Right atrium auricular region (tissue), 2 donors: ENCODE measurements at places on chromosomes 16 and 17. TPM values are rescaled to one million over a fixed set of nuclear protein-coding genes. Genes with fewer than 3 reads are reported as not detected.
A peak's percentile ranks its signal among the peaks of the same experiment; 100 is the strongest.

- DNase-seq, result peak; percentile 78
Measured at GRCh38 chr17:42698736-42699414, 16.5 kb downstream of the CNTNAP1 start.

FBXW10B gene
- total RNA-seq, result 0.63 TPM

- DNase-seq, result no peak
Measured at GRCh38 chr16:72171236-72171635, 719 bp downstream of the PMFBP1 start.

DNA sequence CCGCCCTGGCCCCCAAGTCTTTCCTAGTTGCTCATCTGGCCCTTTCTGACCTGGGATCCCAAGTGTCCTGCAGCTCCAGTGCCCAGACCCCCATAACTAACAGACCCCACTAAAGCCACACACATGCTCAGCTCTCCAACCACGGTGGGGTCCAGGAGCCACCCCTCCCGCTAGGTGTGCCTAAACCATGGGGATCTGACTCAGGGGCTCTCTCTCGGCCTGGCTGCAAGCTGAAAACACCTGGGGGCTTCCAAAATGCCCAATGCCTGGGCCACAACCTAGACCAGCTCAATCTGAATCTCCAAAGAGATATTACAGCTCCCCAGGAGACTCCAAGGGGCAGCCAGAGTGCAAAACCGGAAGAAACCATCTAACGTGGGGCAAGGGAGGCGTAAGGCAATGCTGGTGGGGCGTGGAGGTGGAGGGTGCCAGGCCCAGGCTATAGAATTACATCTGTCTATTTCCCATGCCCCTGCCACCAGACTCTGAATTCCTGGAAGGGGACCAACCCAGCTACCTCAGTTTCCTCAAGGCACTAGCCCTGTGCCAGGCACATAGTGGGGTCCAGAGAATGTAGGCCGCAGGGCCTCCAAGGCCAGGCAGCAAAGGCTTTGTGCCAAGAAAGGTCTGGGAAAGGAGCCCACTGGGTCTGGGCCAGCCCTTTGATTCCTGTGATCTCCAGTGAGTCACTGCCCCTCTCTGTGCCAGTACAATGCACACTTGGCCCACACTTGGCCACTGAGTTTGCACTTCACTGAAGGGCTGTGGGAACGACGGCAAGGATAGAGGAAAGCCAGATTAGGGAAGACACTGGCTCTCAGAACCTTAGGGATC is 3.3 kb downstream of the CD2BP2 start:
- peak; percentile 92 for DNase-seq

KRTAP9-2 gene
- total RNA-seq, result not detected

DNA sequence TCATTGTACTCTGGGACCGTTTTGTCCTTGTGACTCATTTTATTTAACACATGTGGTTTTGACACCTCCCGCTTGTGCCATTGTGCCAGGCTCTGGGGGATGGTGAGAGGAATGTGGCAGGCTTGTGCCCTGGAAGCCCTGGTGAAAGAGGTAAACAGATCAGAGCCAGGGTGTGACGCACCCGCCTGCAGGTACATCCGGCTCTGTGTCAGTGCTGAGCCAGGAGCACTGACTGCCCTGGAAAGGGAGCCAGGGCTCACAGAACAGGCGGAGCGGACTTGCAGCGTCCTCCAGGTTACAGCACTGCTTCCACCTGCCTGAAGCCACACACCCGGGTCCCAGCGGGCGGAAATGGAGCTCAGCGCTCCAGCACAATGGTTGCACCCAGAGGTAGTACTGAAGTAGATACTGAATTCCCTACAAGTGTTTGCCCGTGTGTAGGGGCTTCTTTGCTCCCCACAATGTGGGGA is 30.6 kb downstream of the CDRT15 start:
- peak; percentile 76 for DNase-seq

- no peak for DNase-seq
Measured at GRCh38 chr16:54291656-54292487, 5.3 kb upstream of the IRX3 start.

DNA sequence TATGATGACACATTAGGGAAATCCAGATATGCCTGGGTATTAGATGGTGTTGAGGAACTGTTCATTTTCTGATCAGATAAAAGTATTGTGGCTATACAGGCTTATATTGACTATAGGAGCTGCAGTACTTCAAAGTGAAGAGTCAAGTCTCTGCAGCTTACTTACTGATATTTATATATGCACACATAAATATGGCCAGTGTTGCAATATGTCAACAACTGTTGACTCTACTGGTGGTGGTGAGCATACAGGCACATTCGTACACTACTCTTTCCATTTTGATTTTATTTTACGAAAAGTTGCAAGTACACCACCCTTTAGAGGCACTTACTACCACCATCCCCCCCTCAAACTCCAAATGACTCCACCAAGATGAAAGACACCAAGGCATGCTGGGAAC is 2.5 kb downstream of the CIAO2B start:
- DNase-seq, result no peak

SLFN14 gene
- not detected for total RNA-seq

ATP1B2 gene
- 1.2 TPM for total RNA-seq

WNT9B gene
- 2.4 TPM for total RNA-seq

DNA sequence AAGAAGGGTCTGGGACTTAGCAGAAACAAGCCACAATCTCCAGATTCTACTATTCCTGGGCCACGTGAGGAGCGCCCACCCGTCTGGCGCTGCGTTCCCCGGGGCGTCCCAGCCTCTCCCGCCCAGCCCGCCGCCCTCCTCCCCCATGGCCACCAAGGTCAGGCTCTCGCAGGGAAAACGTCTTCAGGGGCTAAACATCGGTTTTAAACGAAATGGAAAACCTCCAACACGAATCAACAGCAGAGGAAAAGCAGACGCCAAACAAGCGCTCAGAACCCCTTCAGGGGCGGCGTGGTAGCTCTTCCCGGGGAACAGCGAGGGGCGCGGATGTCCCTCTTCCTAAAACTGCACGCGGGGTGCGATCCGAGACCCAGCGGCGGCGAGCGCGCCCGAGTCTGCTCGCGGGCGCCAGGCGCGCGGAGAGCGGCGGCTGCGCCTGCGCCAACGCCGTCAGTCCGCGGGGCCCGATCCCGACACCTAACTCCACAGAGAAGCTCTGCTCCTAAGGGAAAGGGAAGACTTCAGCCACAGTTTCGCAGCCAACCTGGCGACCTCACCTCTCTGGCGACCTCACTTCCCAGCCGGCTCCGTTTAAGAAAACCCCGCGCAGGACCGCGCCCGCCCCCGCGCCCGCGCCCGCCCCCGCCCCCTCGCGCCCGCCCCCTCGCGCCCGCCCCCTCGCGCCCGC is 505 bp upstream of the COG1 start:
- peak; percentile 63 for DNase-seq

GDPD3 gene
- total RNA-seq, result 1.7 TPM

PLA2G10 gene
- not detected for total RNA-seq

- no peak for DNase-seq
Measured at GRCh38 chr16:68496689-68497088, 42.4 kb upstream of the ZFP90 start.

- no peak for DNase-seq
Measured at GRCh38 chr17:8887834-8888703, 20.6 kb upstream of the PIK3R6 start.

- no peak for DNase-seq
Measured at GRCh38 chr17:4533523-4534504, 21.4 kb downstream of the MYBBP1A start.

DNA sequence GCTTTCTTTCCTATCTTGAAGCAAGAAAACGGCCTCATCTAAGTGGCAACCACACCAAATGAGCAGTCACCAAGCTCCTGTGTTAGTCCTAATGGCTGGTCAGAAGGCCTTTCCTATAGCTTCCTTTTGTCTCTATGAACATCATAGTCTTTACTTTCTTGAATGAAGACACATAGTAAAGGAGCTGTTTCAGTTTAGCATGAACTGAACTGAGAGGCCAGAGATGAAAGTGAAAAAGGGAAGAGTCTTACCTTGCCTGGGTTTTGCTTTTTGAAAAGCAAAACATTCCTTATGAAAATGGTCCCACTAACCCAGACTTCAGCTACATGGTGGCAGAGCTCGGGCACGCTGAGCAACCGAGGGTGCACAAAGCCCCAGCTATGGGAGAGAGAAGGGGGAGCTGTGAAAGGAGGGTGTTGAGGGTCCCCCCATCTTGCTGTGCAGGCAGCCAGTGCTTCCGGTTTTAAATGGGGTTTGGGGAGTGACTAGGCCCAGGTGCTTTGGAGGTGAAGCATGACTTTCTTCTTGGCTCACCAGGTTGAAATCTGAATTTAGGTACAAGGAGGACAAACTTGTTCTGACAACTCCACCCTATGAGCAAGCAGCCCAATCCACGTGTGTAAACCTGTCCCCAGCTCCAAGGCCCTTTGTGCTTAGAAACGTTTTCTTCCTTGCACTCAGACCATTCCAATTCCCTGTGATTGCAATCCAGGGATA is 9.1 kb upstream of the PSMC3IP start:
- DNase-seq, result no peak

RAD51D gene
- total RNA-seq, result 4.5 TPM

TMC7 gene
- 0.56 TPM for total RNA-seq

PTGES3L gene
- total RNA-seq, result 29.6 TPM

DNA sequence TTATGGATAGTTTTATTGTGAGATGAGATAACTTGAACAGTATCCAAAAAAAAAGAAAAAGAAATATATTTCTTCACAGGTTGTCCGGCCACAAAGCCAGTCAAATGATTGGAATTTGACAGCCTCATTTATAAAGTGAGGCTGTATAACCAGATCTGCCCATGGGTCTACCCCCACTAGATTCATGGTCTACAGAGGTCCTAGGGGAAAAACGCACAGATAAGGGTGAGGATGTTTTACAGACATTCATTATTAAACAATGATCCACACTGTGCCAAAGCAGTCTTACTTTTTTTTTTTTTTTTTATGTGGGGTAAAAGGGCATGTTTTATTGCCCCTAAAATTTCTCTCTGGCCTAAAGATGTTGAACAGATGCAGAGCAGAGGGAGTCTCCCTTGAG is 1503.0 kb upstream of the CDH8 start:
- DNase-seq, result no peak

LRRC75A gene
- total RNA-seq, result 0.93 TPM

DNA sequence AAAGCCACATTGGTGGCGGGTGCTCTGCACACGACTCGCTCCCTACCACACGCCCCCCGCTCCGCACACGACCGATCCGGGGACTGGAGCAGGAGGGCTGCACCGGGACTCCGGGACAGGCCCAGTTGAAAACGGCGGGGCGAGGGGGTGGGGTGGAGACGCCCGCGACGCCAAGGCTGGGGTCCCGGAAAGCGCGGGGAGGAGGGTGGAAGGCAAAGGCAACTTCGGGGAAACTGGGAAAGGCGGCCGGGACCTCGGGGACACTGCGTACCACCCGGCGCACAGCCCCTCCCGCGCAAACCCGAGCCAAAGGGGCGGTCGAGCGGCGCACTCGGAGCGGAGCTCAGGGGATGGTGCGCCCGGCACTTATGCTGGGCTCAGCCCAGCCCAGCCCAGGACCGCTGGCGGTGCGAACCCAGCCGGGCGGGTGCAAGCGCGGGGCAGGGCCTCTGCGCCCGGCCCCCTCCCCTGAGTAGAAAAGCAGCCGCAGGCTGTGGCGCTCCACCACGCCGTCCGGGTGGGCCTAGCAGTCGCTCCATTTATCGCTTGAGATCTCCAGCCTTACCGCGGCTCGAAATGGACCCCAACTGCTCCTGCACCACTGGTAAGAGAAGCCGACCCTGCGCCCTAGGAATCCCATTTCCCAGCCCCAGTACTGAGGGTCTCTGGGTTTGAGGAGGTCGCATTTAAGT is at the start of gene MT1M:
MT1M (plus strand) TSS at position 504 of the 692 bp plus-strand sequence; CDS start at position 577, 73 bp downstream.
- peak; percentile 68 for DNase-seq

DNA sequence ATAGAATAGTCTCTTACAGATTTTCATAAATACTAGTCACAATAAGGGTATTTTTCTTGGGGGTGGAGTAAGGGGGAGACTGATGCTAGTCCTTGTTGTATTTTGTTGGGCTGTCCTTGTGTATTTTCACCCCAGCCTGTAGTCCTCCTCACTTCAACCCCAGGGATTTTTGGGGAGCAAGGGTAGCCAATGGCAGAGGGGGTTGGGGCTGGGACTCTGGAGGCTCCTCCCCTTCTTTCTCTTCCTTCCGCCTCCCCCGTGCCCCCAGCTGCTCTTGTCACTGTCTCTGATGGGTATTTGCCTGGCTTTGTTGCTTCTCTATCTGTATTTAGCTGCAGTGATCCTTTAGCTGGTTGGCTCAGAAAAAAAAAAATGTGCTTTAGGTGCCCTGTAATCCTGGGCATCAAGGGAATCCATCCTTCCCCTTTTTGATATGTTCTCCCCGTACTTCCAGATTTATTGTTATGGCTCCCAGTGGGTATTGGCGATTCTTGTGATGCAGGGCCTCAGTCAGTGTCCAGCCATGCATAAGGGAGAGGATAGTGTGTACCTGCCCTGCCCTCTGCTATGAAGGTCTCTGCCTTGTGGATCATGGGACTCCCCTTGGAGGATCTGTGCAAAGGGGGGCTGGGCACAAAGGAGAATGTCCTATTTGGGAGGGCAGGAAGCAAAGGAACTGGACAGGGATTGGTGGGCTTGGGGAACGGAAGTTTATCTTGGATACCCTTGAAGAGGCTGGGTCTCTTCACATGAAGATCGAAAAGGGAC is 16.5 kb downstream of the SNF8 start:
- no peak for DNase-seq

PFAS gene
- 4.4 TPM for total RNA-seq

- DNase-seq, result peak; percentile 97
Measured at GRCh38 chr17:51120739-51121619, at the start of gene SPAG9. Gene SPAG9, minus strand, starts transcription at chr17:51120868. Its CDS starts 212 bp downstream, at chr17:51120656.

- DNase-seq, result no peak
Measured at GRCh38 chr17:56653877-56654276, 60.4 kb downstream of the NOG start.

- no peak for DNase-seq
Measured at GRCh38 chr17:17053446-17054379, 11.5 kb downstream of the MPRIP start.

DNA sequence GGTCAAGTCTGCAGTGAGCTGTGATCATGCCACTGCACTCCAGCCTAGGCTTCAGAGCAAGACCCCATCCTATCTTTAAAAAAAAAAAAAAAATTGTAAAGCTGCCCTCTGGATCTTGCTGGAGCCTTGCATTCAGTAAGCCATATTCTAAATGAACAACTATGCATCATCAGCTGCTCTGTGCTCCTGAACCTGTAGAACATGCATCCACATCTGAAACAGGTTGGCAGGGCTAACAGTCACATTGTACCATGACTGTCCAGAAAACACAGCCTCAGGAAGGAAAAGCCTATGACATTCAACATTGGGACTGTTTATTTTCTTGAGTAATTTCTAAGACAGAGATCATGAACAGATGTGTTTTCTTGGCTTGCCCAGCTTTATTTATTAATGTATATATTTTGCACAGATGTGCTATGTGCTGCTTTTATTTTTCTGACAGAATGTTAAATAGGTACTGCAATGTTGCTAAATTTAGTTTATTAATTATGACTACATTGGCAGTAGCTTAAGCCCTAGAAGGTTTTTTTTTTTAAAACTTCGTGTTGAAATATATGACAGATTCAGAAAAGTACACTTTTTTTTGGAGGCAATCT is 19.8 kb downstream of the ACSF2 start:
- no peak for DNase-seq

SLC6A2 gene
- total RNA-seq, result not detected

GRCh38 chr16:82260212-82260795 is 90.3 kb upstream of the MPHOSPH6 start:
- DNase-seq, result no peak

ODAD4 gene
- total RNA-seq, result 0.56 TPM

- no peak for DNase-seq
Measured at GRCh38 chr17:81199482-81199830, 23.3 kb downstream of the CEP131 start.

- no peak for DNase-seq
Measured at GRCh38 chr17:8005967-8006730, 3.7 kb downstream of the GUCY2D start.
